Pancreas (tissue), 10 donors: ENCODE measurements at places on chromosomes 13 and 19.
A peak's percentile ranks its signal among the peaks of the same experiment; 100 is the strongest.

- DNase-seq = no peak
- no peak overlapping the region for H3K4me3 ChIP-seq
- no peak overlapping the region for H3K27ac ChIP-seq
- H3K36me3 ChIP-seq = no peaks in the 10 kb centered on the region
These were observed 286.8 kb downstream of the SLITRK6 start for GRCh38 chr13:85512421-85512820.

- DNase-seq = no peak
- H3K4me3 ChIP-seq = no peak overlapping the region
- H3K4me1 ChIP-seq = no peaks in the 10 kb centered on the region
- no peak overlapping the region for H3K27ac ChIP-seq
- H3K36me3 ChIP-seq = peaks cover 7% of the 10 kb centered on the region
These were observed 9.1 kb upstream of the EPHX3 start for GRCh38 chr19:15241259-15241910.

DNA sequence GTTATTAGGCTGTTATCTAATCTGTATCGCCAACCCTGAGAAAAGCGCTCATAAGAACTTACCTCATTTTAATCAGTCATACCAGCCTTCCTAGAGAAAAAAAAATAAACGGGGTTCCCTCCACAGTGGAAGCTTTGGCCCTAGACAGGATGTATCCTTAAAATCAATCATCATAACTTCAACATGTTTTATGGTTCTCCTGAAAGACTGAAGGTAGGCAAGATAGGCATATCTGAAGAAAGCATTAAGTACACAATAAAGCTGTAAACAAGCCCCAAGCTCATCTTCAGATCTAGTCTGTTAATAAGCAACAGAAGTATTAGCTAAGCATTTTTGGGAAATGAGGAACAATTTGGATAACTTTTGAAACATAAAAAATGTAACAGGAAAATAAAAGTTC is 18.7 kb upstream of the SERP2 start:
- H3K27me3 ChIP-seq = no peaks in the 10 kb centered on the region
- H3K4me1 ChIP-seq = no peaks in the 10 kb centered on the region
- no peaks in the 10 kb centered on the region for H3K36me3 ChIP-seq
- H3K4me3 ChIP-seq = no peak overlapping the region

DNA sequence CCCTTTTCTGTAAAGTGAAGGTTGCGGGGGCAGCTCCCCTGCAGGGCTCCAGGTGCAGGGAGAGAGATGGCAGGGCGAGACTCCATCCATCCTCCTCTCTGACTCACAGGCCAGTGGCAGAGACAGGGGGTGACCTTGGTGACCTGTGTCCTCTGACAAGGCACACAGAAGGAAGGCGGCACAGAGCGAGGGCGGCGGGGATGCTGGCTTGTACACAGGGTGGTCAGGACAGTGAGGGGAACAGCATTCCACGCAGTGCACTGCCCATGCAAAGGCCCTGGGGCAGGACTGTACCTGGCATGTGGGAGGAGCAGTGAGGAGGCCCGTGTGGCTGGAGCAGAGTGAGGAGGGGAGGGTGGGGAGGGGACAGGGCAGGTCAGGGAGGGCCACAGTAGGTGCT is 7.7 kb downstream of the NDUFA11 start:
- H3K4me3 ChIP-seq = no peak overlapping the region
- H3K4me1 ChIP-seq = no peaks in the 10 kb centered on the region
- H3K36me3 ChIP-seq = peaks cover 12% of the 10 kb centered on the region

GRCh38 chr13:30421093-30422053 is 920 bp upstream of the UBE2L5 start:
- H3K36me3 ChIP-seq = no peaks in the 10 kb centered on the region
- no peaks in the 10 kb centered on the region for H3K4me1 ChIP-seq
- peak overlapping the region; percentile 33 for H3K4me3 ChIP-seq
- DNase-seq = peak; percentile 90
- H3K27ac ChIP-seq = peak overlapping the region; percentile 87
